Endothelial cell (in vitro differentiated cells): ENCODE measurements at places on chromosomes 13 and 19. TPM values are rescaled to one million over a fixed set of nuclear protein-coding genes. Genes with fewer than 3 reads are reported as not detected.
A peak's percentile ranks its signal among the peaks of the same experiment; 100 is the strongest.

The ANO8 gene
- total RNA-seq = 19.0 TPM

The C1QTNF9 gene
- total RNA-seq = not detected

The HSPB6 gene
- total RNA-seq = not detected

The IZUMO2 gene
- total RNA-seq = not detected

The NLRP7 gene
- total RNA-seq = 0.69 TPM

The ZNF441 gene
- 0.05 TPM for total RNA-seq

The TPTE2 gene
- not detected for total RNA-seq

The TMEM190 gene
- not detected for total RNA-seq

The CALR3 gene
- not detected for total RNA-seq

The NXNL1 gene
- total RNA-seq = not detected

The GPR4 gene
- total RNA-seq = 13.5 TPM

- no peaks in the 10 kb centered on the region for H3K4me1 ChIP-seq
- no peak overlapping the region for H3K27ac ChIP-seq
- peaks cover 3% of the 10 kb centered on the region for H3K27me3 ChIP-seq
- no peak for DNase-seq
- H3K36me3 ChIP-seq = peaks cover 15% of the 10 kb centered on the region
- no peak overlapping the region for H3K4me3 ChIP-seq
These were observed 2.1 kb upstream of the PDCD2L start for GRCh38 chr19:34402074-34402600.

GRCh38 chr13:23877286-23877685 lies 11.9 kb downstream of the MIPEP start:
- DNase-seq = no peak
- peaks cover 2% of the 10 kb centered on the region for H3K27me3 ChIP-seq

DNA sequence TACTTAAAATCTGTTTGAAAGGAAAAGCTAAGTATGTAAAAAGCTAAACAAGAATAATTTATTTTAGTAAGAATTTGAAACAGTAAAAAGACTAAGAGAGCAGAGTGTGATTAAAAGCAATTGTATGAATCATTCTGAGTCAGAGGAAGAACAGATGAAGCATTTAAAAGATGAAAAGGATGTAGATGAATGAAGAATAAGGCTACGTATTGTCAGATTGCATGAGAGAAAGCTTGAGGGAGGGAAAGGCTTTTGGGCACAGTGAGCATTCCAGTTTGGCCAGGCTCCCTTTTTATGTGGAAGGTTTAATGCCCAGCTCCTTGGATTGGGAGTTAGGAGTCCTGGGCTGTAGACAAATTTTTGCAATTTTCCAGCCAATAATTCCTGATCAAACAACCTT lies 117.7 kb downstream of the FREM2 start:
- H3K27ac ChIP-seq = no peak overlapping the region
- no peak for DNase-seq
- no peak overlapping the region for H3K4me3 ChIP-seq
- no peaks in the 10 kb centered on the region for H3K4me1 ChIP-seq
- peaks cover 4% of the 10 kb centered on the region for H3K36me3 ChIP-seq
- no peaks in the 10 kb centered on the region for H3K27me3 ChIP-seq

GRCh38 chr13:43356567-43356966 lies 333.2 kb downstream of the DNAJC15 start:
- H3K4me3 ChIP-seq = no peak overlapping the region
- H3K27me3 ChIP-seq = no peaks in the 10 kb centered on the region
- peaks cover 5% of the 10 kb centered on the region for H3K4me1 ChIP-seq

DNA sequence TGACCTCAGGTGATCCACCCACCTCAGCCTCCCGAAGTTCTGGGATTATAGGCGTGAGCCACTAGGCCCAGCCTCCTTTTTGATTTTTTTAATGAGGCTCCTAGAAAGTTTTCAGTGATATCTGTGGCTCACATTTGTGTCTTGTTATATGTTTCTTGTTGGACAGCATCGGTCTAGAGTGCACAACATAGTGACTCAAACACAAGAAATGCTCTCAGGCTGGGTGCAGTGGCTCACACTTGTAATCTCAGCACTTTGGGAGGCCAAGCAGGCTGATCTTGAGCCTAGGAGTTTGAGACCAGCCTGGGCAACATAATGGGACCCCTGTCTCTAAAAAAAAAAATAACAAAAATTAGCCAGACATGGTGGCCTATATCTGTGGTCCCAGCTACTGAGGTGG lies 8.2 kb downstream of the PHF11 start:
- H3K4me3 ChIP-seq = no peak overlapping the region
- peaks cover 3% of the 10 kb centered on the region for H3K27me3 ChIP-seq
- no peak overlapping the region for H3K27ac ChIP-seq
- H3K36me3 ChIP-seq = peaks cover 2% of the 10 kb centered on the region
- DNase-seq = no peak
- peaks cover 5% of the 10 kb centered on the region for H3K4me1 ChIP-seq

GRCh38 chr19:18972301-18972811 lies 31.3 kb upstream of the HOMER3 start:
- H3K27ac ChIP-seq = peak overlapping the region; percentile 64
- no peaks in the 10 kb centered on the region for H3K36me3 ChIP-seq

DNA sequence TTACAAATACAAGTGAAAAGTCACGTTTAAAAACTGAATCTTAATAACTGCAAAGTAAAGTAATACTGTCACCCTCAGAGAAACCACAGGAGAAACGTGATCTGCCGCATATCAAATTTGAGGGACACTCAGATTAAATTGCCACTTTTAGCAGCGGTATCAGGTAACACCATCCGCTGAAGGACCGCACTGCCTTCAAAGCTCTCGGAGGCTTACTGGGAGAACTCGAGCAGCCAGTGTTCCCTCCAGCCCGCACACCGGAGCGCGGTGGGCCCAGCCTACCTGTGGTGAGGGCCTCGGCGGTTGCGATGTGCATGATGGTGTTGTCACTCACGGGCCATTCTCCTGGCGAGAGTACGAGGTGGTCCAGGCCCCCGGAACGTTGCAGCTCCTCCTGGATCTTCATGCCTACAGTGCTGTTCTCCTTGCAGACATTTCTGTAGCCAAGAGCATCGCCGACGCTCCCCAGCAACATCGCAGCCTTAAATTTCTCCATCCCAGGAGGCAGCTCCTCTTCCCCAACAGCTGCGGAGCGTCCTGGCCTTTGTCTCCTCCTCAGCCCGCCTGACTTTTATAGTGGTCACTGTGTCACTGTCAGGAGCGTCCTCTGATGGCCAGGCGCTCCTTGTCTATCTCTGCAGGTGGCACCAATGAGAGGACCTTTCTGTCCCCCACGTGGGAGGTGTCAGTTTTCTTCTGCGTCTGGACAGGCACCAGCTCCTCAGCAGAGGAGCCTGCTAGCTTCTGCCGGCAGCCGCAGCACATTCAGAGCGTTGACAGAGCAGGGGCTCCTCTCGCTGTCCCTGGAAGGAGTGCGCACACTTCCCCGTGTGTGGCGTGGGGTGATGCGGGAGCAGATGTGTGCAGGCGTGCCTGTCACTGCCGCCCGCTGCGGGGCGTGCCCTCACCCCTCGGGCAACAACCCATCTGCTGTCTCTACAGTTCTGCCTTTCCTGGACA lies at the start of gene ADPRHL1:
TSS of gene ADPRHL1 (minus strand) at position 547 of the 960 bp plus-strand sequence. CDS start at position 496, 51 bp downstream.
- H3K4me1 ChIP-seq = no peaks in the 10 kb centered on the region
- peak within 1 kb of the TSS; percentile 38 for H3K4me3 ChIP-seq
- H3K27me3 ChIP-seq = peaks cover 3% of the 10 kb centered on the region
- no peak within 1 kb of the TSS for H3K27ac ChIP-seq

- H3K4me3 ChIP-seq = peak overlapping the region; percentile 13
- peaks cover 68% of the 10 kb centered on the region for H3K36me3 ChIP-seq
- no peaks in the 10 kb centered on the region for H3K4me1 ChIP-seq
- no peaks in the 10 kb centered on the region for H3K27me3 ChIP-seq
- no peak for DNase-seq
These were observed 29.8 kb downstream of the ZNF571 start for GRCh38 chr19:37564624-37565369.

- no peak for DNase-seq
- no peak overlapping the region for H3K4me3 ChIP-seq
- H3K4me1 ChIP-seq = no peaks in the 10 kb centered on the region
These were observed 154.0 kb upstream of the GPR12 start for GRCh38 chr13:26914624-26915023.

DNA sequence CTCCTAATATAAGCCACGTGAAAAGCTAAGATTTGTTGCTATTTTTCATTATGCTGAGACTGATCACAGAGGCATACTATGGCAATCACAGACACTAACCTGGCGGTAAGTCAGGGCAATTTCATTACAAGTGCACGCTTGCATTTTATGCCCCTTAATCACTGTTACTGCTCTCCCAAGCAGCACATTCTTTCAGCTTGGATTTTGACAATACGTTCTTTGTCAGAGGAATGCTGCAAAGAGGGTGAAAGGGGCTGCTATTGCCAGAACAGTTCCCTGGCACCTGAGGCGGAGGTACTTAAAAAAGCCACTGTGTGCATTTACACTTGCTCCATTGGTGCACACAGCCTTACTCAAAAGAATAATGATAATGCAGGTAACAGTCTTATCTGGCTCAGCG lies 346.6 kb downstream of the RFC3 start:
- no peak overlapping the region for H3K27ac ChIP-seq
- DNase-seq = no peak
- no peak overlapping the region for H3K4me3 ChIP-seq
- no peaks in the 10 kb centered on the region for H3K4me1 ChIP-seq
- H3K27me3 ChIP-seq = peaks cover 2% of the 10 kb centered on the region

- H3K36me3 ChIP-seq = no peaks in the 10 kb centered on the region
- peaks cover 7% of the 10 kb centered on the region for H3K27me3 ChIP-seq
- peak within 1 kb of the TSS; percentile 89 for H3K4me3 ChIP-seq
- peak; percentile 86 for DNase-seq
- H3K4me1 ChIP-seq = peaks cover 12% of the 10 kb centered on the region
These were observed at the start of gene GGACT for GRCh38 chr13:100588331-100589177. GGACT (minus strand) TSS chr13:100588789; CDS start chr13:100532591, 56,198 bp downstream.

DNA sequence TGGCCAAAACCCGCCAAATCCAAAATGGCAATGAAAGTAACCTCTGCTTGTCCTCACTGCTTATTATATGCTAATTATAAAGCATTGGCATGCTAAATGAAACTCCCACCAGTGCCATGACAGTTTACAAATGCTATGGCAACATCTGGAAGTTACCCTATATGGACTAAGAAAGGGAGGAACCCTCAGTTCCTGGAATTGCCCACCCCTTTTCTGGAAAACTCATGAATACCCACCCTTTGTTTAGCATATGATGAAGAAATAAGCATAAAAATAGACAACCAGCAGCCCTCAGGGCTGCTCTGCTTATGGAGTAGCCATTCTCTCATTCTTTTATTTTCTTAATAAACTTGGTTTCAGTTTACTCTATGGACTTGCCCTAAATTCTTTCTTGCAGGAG lies 269.8 kb downstream of the OLFM4 start:
- H3K27me3 ChIP-seq = peaks cover 2% of the 10 kb centered on the region
- H3K27ac ChIP-seq = no peak overlapping the region
- DNase-seq = no peak
- H3K36me3 ChIP-seq = no peaks in the 10 kb centered on the region
- H3K4me1 ChIP-seq = no peaks in the 10 kb centered on the region

GRCh38 chr19:57512845-57513244 lies 13.1 kb downstream of the ZNF773 start:
- peak overlapping the region; percentile 84 for H3K4me3 ChIP-seq
- peaks cover 72% of the 10 kb centered on the region for H3K36me3 ChIP-seq
- DNase-seq = peak; percentile 8

DNA sequence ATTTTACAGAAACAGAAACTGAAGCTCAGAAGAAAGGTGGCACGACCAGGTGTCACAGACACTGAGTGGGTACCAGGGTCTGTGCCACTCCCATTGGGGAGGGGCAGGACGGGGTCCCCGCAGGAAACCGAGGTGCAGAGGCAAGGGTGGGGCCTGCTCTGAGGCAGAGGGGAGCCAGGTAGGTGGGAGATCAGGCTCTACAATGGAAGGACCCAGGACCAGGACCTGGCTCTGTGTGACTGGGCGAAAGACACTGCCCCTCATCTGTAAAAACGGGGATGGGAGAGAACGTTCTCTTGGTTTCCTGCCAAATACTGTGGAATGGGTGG lies 2.8 kb downstream of the PTGIR start:
- peaks cover 4% of the 10 kb centered on the region for H3K27me3 ChIP-seq
- H3K36me3 ChIP-seq = no peaks in the 10 kb centered on the region

GRCh38 chr13:58960888-58961287 lies 1202.8 kb downstream of the DIAPH3 start:
- H3K4me1 ChIP-seq = no peaks in the 10 kb centered on the region
- no peaks in the 10 kb centered on the region for H3K36me3 ChIP-seq
- no peak for DNase-seq

GRCh38 chr19:49786376-49786820 lies 19.6 kb downstream of the AP2A1 start:
- peak overlapping the region; percentile 19 for H3K4me3 ChIP-seq
- peaks cover under 1% of the 10 kb centered on the region for H3K4me1 ChIP-seq
- H3K36me3 ChIP-seq = peaks cover 45% of the 10 kb centered on the region
- DNase-seq = no peak

DNA sequence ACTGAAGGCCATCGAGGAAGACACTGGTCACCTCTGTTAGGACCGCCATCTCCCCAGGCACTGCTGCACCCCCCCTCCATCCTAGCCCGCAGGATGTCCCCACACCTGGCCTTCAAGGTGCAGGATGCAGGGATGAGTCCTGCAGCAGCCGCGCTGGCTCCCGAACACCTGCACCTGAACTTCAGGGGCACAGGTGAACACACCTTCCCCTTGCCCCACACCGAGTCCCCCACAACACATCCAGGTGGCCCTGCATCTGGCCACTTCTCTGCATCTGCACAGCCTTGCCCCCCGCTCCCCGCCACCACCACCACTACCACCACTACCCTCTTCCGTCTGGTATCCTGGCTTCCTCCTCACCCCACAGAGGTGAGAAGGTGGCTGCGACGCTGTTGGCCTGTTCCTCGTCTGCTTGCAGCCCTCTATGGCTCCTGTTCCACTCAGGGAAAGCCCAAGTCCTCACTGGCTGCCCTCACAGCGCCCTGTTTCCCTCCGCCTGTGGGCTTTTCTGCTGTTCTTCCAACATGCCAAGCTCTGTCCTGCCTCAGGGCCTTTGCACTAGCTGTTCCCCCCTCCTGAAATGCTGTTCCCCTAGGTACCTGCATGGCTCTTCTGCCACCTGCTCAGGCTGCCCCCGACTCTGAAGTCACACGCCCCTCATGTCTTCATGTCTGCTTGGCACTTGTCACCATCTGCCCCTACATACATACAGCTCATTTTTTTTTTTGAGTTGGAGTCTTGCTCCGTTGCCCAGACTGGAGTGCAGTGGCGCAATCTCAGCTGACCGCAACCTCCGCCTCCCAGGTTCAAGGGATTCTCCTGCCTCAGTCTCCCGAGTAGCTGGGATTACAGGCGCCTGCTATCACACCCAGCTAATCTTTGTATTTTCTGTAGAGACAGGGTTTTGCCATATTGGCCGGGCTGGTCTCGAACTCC lies 1.4 kb upstream of the CERS1 start:
- DNase-seq = no peak
- no peak overlapping the region for H3K27ac ChIP-seq
- no peaks in the 10 kb centered on the region for H3K4me1 ChIP-seq
- H3K36me3 ChIP-seq = peaks cover 16% of the 10 kb centered on the region
- H3K27me3 ChIP-seq = peaks cover 16% of the 10 kb centered on the region

GRCh38 chr13:108267347-108267746 lies 2.2 kb upstream of the TNFSF13B start:
- no peak for DNase-seq
- no peak overlapping the region for H3K27ac ChIP-seq
- no peaks in the 10 kb centered on the region for H3K27me3 ChIP-seq
- peaks cover 8% of the 10 kb centered on the region for H3K4me1 ChIP-seq
- no peak overlapping the region for H3K4me3 ChIP-seq
- H3K36me3 ChIP-seq = no peaks in the 10 kb centered on the region
